ENCODE measurements at places on chromosomes 13 and 19. TPM values are rescaled to one million over a fixed set of nuclear protein-coding genes. Genes with fewer than 3 reads are reported as not detected.
A peak's percentile ranks its signal among the peaks of the same experiment; 100 is the strongest.

MIER2 gene
- total RNA-seq: 28.8 TPM

CYP4F12 gene
- total RNA-seq: not detected

PTPRH gene
- total RNA-seq: 6.9 TPM

ZNF709 gene
- total RNA-seq: 3.6 TPM

KIR3DL1 gene
- not detected for total RNA-seq

- peak within 1 kb of the TSS; percentile 70 for H3K4me3 ChIP-seq
- DNase-seq: peak; percentile 97
- H3K27me3 ChIP-seq: no peaks in the 10 kb centered on the region
- H3K4me1 ChIP-seq: no peaks in the 10 kb centered on the region
- no peaks in the 10 kb centered on the region for H3K36me3 ChIP-seq
Observed at GRCh38 chr19:4182084-4182810, at the start of the genes ANKRD24 and SIRT6. ANKRD24 (plus strand) TSS chr19:4182689; CDS start chr19:4186426, 3,737 bp downstream. SIRT6 (minus strand) TSS chr19:4182563; CDS start chr19:4182539, 24 bp downstream.

- H3K27ac ChIP-seq: no peak overlapping the region
- H3K36me3 ChIP-seq: no peaks in the 10 kb centered on the region
- no peak overlapping the region for H3K4me3 ChIP-seq
- DNase-seq: no peak
- H3K4me1 ChIP-seq: no peaks in the 10 kb centered on the region
Observed at GRCh38 chr19:15813916-15814315, 1.5 kb downstream of the OR10H1 start.

GRCh38 chr13:30158774-30159445 lies 148.4 kb downstream of the KATNAL1 start:
- peaks cover under 1% of the 10 kb centered on the region for H3K4me1 ChIP-seq
- H3K27ac ChIP-seq: no peak overlapping the region
- H3K4me3 ChIP-seq: no peak overlapping the region
- no peak for DNase-seq

DNA sequence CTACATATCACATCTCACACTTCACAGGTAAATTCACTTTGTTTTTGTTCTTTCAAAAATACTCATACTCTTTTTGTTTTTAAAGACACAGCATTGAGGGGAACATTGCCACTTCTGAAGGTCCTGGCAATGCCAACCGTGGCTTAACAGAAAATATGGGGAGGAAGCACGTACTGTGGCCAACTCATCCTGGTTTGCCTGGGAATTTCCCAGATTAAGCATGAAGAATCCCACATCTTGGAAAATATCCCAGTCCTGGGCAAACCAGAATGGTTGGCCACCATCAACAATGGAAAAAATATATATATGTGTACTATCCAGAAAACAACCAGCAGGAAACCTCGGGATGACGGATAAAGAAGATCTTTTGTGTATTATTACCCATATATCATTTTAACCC lies 1032.2 kb upstream of the SLC10A2 start:
- DNase-seq: no peak
- H3K4me3 ChIP-seq: no peak overlapping the region
- no peaks in the 10 kb centered on the region for H3K27me3 ChIP-seq
- no peaks in the 10 kb centered on the region for H3K4me1 ChIP-seq
- no peaks in the 10 kb centered on the region for H3K36me3 ChIP-seq

DNA sequence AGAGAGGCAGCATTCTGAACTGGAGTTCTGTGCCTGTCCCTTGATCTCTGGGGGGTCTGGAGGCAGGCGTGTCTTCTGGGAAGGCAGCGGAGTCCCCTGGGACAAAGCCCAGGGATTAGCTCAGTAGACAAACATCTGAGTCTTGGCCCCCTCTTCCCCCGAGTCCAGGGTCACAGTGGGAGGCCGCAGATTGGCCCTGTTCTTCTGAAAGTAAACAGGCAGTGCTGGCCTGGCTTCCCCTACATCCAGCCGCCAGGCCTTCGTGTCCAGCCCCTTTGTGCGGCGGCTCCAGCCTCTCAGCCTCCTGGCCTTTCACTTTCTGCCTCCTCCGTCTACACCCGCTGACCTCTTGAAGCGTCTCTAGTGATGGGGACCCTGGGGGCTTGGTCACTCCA lies 989 bp downstream of the NFILZ start:
- H3K27ac ChIP-seq: no peak overlapping the region
- no peaks in the 10 kb centered on the region for H3K27me3 ChIP-seq
- no peaks in the 10 kb centered on the region for H3K4me1 ChIP-seq
- H3K4me3 ChIP-seq: no peak overlapping the region
- peak; percentile 84 for DNase-seq
- no peaks in the 10 kb centered on the region for H3K36me3 ChIP-seq

- no peaks in the 10 kb centered on the region for H3K27me3 ChIP-seq
- no peak for DNase-seq
- no peaks in the 10 kb centered on the region for H3K36me3 ChIP-seq
Observed at GRCh38 chr19:6887316-6887715, at the start of gene ADGRE1. ADGRE1 (plus strand) TSS chr19:6887579; CDS start chr19:6887609, 30 bp downstream.

- no peak overlapping the region for H3K4me3 ChIP-seq
- peaks cover 69% of the 10 kb centered on the region for H3K27me3 ChIP-seq
- DNase-seq: no peak
- no peak overlapping the region for H3K27ac ChIP-seq
- H3K36me3 ChIP-seq: no peaks in the 10 kb centered on the region
Observed at GRCh38 chr13:83877651-83878355, 4.5 kb downstream of the SLITRK1 start.

DNA sequence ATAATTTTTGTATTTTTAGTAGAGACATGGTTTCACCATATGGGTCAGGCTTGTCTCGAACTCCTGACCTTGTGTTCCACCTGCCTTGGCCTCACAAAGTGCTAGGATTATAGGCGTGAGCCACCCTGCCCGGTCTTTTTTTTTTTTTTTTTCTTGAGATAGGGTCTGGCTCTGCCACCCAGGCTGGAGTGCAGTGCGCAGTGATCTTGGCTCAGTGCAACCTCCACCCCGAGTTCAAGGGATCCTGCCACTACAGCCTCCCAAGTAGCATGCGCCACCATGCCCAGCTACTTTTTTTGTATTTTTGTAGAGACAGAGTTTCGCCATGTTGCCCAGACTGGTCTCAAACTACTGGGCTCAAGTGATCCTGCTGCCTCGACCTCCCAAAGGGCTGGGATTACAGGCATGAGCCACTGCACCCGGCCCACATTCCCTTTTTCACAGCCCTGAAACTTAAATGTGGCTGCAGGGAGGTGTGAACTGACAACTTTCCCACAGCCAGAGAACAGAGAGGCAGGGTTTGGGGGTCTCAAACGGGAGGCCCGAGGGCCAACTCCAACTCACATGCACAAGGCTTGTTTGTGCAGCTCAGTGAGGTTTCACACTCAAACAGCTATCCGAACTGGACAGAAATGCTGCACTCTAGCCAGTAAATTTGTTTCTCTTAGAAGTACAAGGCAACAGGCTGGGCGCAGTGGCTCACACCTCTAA lies 4.4 kb upstream of the S1PR5 start:
- H3K4me3 ChIP-seq: no peak overlapping the region
- no peaks in the 10 kb centered on the region for H3K4me1 ChIP-seq
- H3K27me3 ChIP-seq: peaks cover 25% of the 10 kb centered on the region
- H3K36me3 ChIP-seq: no peaks in the 10 kb centered on the region

GRCh38 chr19:34343751-34344150 lies 21.2 kb upstream of the GPI start:
- no peak overlapping the region for H3K4me3 ChIP-seq
- DNase-seq: no peak
- no peaks in the 10 kb centered on the region for H3K4me1 ChIP-seq
- no peak overlapping the region for H3K27ac ChIP-seq
- peaks cover 27% of the 10 kb centered on the region for H3K36me3 ChIP-seq
- no peaks in the 10 kb centered on the region for H3K27me3 ChIP-seq

DNA sequence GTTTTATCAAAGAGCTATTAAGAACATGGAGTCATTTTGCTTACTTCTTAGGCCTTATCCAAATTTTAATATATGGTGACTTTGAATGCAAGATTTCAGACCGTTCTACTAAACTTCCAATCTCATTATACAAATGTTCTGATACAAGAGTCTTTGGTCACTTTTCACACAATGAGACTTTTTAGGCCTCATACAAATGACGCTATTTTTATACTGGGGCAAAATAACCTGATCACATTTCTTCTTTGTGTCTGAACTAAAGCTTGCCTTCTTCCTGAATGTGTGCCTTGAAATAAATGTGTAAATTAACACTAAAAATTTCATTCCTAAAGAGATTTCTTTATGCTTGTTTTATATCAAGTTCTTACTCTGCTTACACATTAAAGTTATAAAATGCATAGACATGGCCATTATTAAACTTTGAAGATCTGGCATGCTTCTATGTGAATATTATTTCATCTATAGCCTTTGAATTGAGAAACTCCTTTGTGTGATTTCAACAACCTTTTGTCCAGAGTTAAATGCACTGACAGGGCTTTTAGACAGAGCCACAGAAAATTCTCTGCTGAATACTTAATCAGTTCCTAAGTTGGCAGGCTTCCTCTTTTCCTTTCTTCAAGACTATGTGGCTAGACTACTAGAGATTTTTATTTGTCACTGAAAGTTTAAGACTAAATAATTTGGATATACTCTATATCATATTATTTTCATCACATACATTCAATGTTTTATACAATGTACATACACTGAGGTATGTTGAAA lies 86.1 kb downstream of the EDNRB start:
- no peaks in the 10 kb centered on the region for H3K27me3 ChIP-seq
- H3K4me1 ChIP-seq: no peaks in the 10 kb centered on the region
- no peak overlapping the region for H3K4me3 ChIP-seq
- no peaks in the 10 kb centered on the region for H3K36me3 ChIP-seq
- H3K27ac ChIP-seq: no peak overlapping the region

- H3K27ac ChIP-seq: no peak overlapping the region
- H3K36me3 ChIP-seq: no peaks in the 10 kb centered on the region
- DNase-seq: no peak
- no peak overlapping the region for H3K4me3 ChIP-seq
- H3K27me3 ChIP-seq: no peaks in the 10 kb centered on the region
- H3K4me1 ChIP-seq: peaks cover 10% of the 10 kb centered on the region
Observed at GRCh38 chr13:24133021-24133795, 27.3 kb upstream of the SPATA13 start.

DNA sequence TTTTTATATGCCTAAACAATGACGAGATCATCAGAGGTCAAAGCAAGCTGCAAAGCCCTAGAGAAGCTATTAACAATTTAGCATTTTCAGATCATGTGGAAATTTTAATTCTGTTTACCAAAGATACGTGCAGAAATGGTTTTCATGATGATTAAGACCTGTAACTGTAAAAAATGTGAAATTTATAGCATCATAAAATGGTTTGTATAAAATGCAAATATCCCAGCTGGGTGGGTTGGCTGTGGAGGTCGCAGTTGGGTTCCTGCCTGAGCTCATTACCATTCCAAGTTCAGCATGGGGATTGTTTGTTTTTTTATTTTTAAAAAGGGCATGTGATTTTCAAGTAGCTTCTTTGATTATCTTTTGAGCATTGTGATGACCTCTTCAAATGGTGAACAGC lies 47.9 kb upstream of the SIAH3 start:
- no peak overlapping the region for H3K27ac ChIP-seq
- no peak overlapping the region for H3K4me3 ChIP-seq
- no peaks in the 10 kb centered on the region for H3K36me3 ChIP-seq
- DNase-seq: no peak
- H3K4me1 ChIP-seq: no peaks in the 10 kb centered on the region

GRCh38 chr19:33408538-33409434 lies 35.3 kb downstream of the CEBPG start:
- no peaks in the 10 kb centered on the region for H3K36me3 ChIP-seq
- no peak for DNase-seq
- H3K27me3 ChIP-seq: no peaks in the 10 kb centered on the region
- no peak overlapping the region for H3K27ac ChIP-seq
- no peak overlapping the region for H3K4me3 ChIP-seq
- no peaks in the 10 kb centered on the region for H3K4me1 ChIP-seq

GRCh38 chr13:20198781-20199180 lies 6.0 kb upstream of the GJB2 start:
- H3K4me3 ChIP-seq: no peak overlapping the region
- no peak overlapping the region for H3K27ac ChIP-seq
- peaks cover 42% of the 10 kb centered on the region for H3K27me3 ChIP-seq

DNA sequence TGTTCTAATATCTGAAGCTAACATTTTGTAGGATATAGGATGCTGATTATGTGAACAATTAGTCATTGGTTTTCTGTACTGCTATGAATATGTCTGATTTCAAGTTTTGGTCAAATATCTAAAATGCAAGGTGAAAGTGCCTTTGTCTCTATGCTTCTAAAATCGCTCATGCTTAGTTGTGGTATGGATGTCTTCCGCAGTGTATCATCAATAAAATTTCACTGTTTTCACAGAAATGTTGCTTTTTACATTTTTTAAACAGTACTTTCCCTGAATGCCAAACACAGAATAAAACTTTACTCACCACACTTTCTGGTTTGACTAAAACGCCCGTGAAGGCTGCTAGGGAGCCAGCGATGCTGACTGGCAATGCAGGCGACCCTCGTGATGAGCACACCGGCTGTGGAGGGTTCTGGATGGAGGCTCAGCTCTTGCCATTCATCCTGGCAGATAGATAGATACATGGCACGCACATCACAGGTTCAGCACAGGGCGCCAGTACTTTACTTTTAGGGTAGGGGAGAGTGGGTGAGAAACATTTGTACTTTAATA lies 40.1 kb downstream of the SLC7A9 start:
- no peak for DNase-seq
- no peaks in the 10 kb centered on the region for H3K36me3 ChIP-seq
- no peak overlapping the region for H3K27ac ChIP-seq
- H3K27me3 ChIP-seq: no peaks in the 10 kb centered on the region

- H3K36me3 ChIP-seq: no peaks in the 10 kb centered on the region
- H3K4me1 ChIP-seq: no peaks in the 10 kb centered on the region
- no peak overlapping the region for H3K27ac ChIP-seq
Observed at GRCh38 chr13:23289917-23290357, 109.2 kb downstream of the SGCG start.

GRCh38 chr13:74530011-74530410 lies 395.8 kb upstream of the KLF12 start:
- peaks cover 4% of the 10 kb centered on the region for H3K4me1 ChIP-seq
- no peaks in the 10 kb centered on the region for H3K36me3 ChIP-seq
- DNase-seq: no peak

- H3K4me3 ChIP-seq: peak overlapping the region; percentile 50
- no peaks in the 10 kb centered on the region for H3K4me1 ChIP-seq
- H3K27me3 ChIP-seq: peaks cover 73% of the 10 kb centered on the region
- no peaks in the 10 kb centered on the region for H3K36me3 ChIP-seq
Observed at GRCh38 chr19:10289167-10289835, 451 bp upstream of the ICAM5 start.

- no peaks in the 10 kb centered on the region for H3K36me3 ChIP-seq
- no peaks in the 10 kb centered on the region for H3K4me1 ChIP-seq
- no peak overlapping the region for H3K27ac ChIP-seq
- DNase-seq: no peak
Observed at GRCh38 chr19:17754634-17755442, 3.6 kb downstream of the FCHO1 start.

GRCh38 chr13:74406420-74406819 lies 272.2 kb upstream of the KLF12 start:
- no peak overlapping the region for H3K4me3 ChIP-seq
- no peak overlapping the region for H3K27ac ChIP-seq
- H3K36me3 ChIP-seq: no peaks in the 10 kb centered on the region
- no peaks in the 10 kb centered on the region for H3K27me3 ChIP-seq
- no peak for DNase-seq
- H3K4me1 ChIP-seq: no peaks in the 10 kb centered on the region

- no peaks in the 10 kb centered on the region for H3K36me3 ChIP-seq
- H3K27me3 ChIP-seq: no peaks in the 10 kb centered on the region
- peak; percentile 72 for DNase-seq
- no peaks in the 10 kb centered on the region for H3K4me1 ChIP-seq
- no peak overlapping the region for H3K4me3 ChIP-seq
Observed at GRCh38 chr19:34120846-34121639, 51.3 kb upstream of the LSM14A start.
